Right lobe of liver (tissue), 6 donors: ENCODE measurements at places on chromosomes 3 and 15. TPM values are rescaled to one million over a fixed set of nuclear protein-coding genes. Genes with fewer than 3 reads are reported as not detected.

DNA sequence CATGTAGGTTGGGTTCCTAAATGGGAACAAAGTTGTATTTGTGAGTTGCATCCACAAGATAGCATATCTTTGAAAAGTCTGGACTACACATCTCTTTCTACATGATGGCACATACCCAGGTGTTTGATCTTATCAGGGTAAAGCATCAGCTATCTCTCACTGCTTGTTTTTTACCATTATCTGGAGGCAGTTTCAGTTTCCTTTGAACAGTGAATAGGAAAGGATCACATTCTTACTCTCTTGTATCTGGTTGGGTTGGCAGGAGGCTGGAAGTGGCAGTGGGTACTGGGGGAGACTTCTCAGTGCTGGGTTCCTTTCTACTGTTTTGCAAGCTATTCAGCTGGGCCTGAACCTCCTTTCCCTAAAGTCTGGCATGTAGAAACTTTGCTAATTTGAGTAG lies 4.1 kb downstream of the CEMIP start:
- H3K27ac ChIP-seq, result no peak overlapping the region
- peaks cover 16% of the 10 kb centered on the region for H3K27me3 ChIP-seq
- no peak overlapping the region for H3K4me3 ChIP-seq
- H3K36me3 ChIP-seq, result no peaks in the 10 kb centered on the region
- DNase-seq, result no peak

DNA sequence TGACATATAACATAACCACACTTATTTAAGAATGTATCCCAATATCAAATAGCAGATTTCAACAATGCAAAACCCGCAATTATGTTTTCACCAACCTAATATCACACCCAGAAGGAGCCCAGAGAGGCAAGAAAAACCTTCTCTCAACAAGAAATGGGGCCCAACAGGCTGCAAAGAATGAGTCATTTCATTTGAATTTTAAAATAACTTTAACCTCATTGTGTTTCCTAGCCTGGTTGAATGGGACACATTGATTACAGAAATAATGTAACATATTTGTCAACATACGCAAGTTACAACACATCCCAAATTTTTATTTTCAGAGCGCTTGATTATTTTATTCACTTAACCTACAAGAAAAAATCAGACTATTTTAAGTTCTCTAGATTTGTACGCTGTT lies 365.1 kb upstream of the SLCO3A1 start:
- H3K27ac ChIP-seq, result no peak overlapping the region
- no peak for DNase-seq
- no peaks in the 10 kb centered on the region for H3K4me1 ChIP-seq
- H3K36me3 ChIP-seq, result no peaks in the 10 kb centered on the region
- no peaks in the 10 kb centered on the region for H3K27me3 ChIP-seq
- H3K4me3 ChIP-seq, result no peak overlapping the region

GRCh38 chr3:53813229-53813628 lies 33.0 kb downstream of the CHDH start:
- no peak overlapping the region for H3K4me3 ChIP-seq
- H3K27me3 ChIP-seq, result no peaks in the 10 kb centered on the region
- no peaks in the 10 kb centered on the region for H3K4me1 ChIP-seq
- H3K36me3 ChIP-seq, result peaks cover 17% of the 10 kb centered on the region
- no peak for DNase-seq

- H3K4me3 ChIP-seq, result peak overlapping the region; percentile 29
- no peak overlapping the region for H3K27ac ChIP-seq
- H3K4me1 ChIP-seq, result no peaks in the 10 kb centered on the region
- no peak for DNase-seq
- H3K27me3 ChIP-seq, result no peaks in the 10 kb centered on the region
Measured at GRCh38 chr15:55588815-55589115, 620 bp upstream of the PYGO1 start.

The CHRNA3 gene
- not detected for total RNA-seq
